ENCODE measurements at places on chromosomes 5 and 9. TPM values are rescaled to one million over a fixed set of nuclear protein-coding genes. Genes with fewer than 3 reads are reported as not detected.

The MEIKIN gene
- total RNA-seq: not detected

The ANGPTL2 gene
- total RNA-seq: 19.9 TPM

The PCDHGA2 gene
- total RNA-seq: 1.4 TPM

The PTCD2 gene
- 12.5 TPM for total RNA-seq

The CDX1 gene
- total RNA-seq: not detected
